DMS79 treated with DMSO at 0.1 percent for 48 hours (cell line): ENCODE measurements at places on chromosomes 16 and 17.

- DNase-seq, result no peak
These were observed 161.5 kb upstream of the ZKSCAN2 start for GRCh38 chr16:25419153-25419552.

GRCh38 chr16:25134166-25134700, 22.7 kb downstream of the LCMT1 start:
- no peak for DNase-seq

DNA sequence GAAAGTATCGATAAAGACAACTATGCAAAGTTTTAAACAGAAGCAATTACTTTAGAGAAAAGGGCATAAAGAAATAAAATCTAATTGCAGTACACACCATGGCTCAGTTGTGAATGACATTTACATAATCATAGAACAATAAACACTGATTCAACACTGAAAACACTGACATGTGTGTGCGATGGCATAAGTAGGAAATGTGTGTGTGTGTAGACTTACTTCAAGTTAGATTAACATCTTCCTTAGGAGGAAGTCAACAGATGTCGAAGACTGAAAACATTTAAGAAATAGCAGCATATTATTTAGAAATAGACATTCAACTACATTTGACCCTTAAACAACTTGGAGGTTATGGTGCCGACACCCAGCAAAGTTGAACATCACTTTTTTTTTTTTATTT, 172.4 kb downstream of the STX8 start:
- no peak for DNase-seq

DNA sequence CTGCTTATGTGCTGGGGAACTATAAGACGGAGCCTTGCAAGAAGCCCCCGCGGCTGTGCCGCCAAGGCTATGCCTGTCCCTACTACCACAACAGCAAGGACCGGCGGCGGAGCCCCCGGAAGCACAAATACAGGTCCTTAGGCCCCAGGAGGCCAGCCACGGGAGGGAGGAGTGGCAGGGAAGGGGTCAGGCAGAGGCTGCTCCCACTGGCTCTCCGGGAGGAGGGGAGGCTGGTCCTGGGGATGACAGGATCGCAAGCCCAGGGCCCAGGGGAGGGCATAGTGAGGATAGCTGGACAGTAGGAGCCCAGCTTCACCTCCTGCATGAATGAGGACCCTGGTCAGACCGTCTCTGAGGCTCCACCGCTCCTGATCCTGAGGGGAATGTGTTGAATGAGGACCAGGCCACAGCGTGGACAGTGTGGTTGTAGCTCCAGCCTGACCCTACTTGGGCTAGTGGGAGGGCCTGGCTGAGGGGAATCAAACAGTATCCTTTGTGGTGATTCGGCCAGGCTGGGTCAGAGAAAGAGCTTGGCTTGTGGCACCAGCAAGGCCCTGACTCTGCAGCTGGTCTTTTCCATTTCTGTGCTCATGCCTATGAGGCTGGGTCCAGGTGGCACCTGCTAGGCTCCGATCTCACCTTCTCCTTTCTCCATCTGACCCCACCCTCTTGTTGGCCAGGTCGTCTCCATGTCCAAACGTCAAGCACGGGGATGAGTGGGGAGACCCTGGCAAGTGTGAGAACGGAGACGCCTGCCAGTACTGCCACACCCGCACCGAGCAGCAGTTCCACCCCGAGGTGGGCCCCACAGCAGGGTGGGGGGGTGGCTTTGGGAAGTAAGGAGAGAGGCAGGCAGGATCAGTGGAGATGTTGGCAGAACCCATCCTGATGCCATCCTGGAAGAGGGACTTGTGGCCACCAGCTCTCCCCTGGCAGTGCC, 28.7 kb downstream of the UNK start:
- no peak for DNase-seq

GRCh38 chr17:732067-732901, at the start of gene TLCD3A:
TLCD3A (plus strand) TSS chr17:732596; CDS start chr17:732648, 52 bp downstream.
- DNase-seq, result no peak

- DNase-seq, result peak; percentile 76
These were observed 32.3 kb downstream of the RAP1GAP2 start for GRCh38 chr17:2828397-2829038.
